ENCODE measurements at places on chromosomes 2 and 18.
A peak's percentile ranks its signal among the peaks of the same experiment; 100 is the strongest.

GRCh38 chr2:105320651-105321215 lies 8.8 kb downstream of the TGFBRAP1 start:
- DNase-seq, result no peak

DNA sequence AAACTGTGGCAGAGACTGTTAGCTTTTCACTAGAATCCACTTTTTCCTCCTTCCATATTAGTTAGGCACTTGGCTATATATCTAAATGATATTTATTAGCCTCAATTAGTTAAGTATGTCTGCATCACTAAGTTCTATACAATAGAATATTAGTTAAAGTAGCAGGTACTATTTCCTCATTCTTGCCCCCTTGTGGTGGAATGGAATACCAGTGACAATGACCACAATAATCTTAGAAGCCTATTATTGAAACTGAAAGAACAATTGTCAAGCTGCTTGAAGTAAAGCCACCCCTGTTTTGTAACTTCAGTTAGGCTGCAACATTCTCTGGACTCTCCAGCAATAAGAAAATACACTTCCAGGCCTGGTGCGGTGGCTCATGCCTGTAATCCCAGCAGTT lies 476.3 kb upstream of the VWC2L start:
- DNase-seq, result no peak

GRCh38 chr2:106536490-106536889 lies 49.3 kb downstream of the CD8B2 start:
- DNase-seq, result no peak

- DNase-seq, result no peak
Observed at GRCh38 chr2:157827377-157827776, 48.8 kb downstream of the ACVR1 start.

DNA sequence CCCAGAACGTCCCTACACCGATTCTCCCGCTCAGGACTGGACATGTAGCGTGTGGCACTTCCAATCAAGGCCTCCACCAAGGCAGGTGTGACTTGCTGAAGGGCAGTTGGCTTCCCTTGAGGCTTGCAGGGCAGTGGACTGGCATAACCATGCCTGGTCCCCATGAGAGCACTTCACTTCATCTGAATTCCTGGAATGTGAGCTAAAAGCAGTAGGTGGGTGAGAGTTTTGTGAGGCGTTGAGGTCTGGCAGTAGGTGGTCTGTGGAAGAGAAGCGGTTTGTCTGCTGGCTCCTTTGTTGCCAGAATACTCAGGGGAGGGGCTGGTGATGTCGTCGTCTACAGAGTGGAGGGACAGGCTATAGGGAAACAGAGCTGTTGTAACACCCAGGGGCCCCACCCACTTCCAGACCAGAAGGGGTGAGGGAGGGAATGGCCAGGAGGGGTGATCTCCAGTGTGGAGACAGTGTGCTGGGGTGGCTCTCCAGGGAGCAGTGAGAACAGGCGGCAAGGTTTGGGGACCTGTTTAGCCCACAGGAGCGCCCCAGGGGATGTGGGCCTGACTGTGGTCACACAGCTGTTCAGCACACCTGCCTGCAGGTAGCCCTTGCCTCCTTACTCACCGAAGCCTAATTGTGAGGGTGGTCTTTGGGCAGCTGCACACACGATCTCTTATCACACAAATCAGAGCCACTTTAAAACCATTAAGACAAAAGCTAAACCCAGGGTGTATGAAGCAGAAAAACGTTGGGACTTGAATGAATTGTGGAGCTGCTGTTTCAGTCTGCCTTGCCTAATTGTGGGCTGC lies 21.5 kb upstream of the ALKAL2 start:
- DNase-seq, result no peak

- no peak for DNase-seq
Observed at GRCh38 chr2:28993206-28993960, 12.3 kb downstream of the TOGARAM2 start.

DNA sequence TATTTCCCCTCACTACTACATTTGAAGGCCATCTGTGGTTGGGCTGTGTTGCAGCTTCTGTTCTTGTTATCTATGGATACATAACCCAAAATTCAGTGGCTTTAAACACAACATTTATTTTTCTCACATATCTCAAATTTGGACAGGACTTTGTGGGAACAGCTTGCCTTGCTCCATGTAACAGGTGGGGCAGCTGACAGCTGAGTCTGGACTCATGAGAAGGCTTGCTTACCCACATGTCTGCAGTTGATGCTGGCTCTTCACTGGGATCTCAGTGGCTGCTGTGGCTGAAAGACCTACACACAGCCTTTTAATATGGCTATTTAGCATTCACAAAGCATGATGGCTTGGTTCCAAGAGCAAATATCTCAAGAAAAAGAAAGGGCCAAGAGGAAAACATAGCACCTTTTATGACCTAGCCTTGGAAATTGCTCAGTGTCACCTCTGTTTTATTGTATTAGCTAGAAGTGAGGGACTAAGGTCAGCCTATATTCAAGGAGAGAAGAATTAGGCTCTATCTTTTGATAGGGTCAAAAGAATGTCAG lies 296.8 kb upstream of the ZNF521 start:
- DNase-seq, result no peak

DNA sequence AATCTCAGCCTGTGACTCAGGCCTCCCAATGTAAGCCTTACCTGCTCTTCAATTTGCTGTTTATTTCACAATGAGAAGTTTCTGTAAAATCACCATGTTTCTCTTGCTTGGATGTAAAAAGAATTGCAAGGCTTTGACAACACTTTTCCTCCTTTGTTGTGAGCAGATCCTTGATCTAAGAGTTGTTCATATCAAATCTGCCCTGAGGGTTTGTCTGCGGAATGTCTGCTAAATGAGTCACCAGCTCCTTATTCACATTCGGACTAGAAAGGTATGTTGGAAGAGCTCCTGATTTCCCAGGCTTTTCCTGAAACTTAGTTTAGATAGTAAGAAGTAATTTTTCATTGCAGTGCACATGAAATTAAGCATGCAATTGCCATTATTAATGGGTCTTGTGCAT lies 268.2 kb upstream of the TCF4 start:
- no peak for DNase-seq

DNA sequence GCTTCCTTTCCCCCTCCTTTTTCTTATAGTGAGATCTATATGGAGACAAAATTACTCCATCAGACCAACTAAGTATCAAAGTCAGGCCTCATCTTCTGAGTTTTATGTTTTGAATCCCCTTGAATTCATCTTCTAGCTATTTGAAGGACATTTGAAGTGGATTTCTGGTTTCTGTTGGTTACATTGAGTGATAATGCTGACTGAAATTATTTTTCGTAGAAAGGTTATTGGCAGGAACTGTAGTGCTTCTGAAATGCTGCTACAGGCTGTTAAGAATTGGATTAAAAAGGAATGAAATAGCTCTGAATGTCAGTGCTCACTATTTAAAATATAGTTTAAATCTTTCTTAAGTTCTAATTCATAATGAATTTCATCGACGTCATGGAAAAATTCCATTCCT lies 361.0 kb upstream of the TMEFF2 start:
- no peak for DNase-seq

DNA sequence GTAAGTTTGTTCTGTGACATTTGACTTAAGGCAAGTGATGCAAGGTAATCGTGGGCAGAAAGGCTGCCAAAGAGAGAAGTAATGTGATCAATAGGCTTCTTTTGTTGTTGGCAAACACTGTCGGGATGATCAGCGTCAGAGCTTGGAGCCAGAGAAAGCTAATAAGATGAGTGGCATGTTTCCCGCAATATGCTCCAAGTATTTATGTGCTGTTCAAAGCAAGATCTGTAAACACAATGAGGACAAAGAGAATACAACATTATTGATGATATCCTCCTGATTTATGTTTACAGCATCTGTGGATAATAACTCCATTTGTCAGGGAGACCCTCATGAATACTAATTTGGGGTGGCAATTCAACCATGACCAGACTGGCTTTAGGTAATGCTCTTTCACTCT lies 603.3 kb downstream of the TDRD15 start:
- no peak for DNase-seq

DNA sequence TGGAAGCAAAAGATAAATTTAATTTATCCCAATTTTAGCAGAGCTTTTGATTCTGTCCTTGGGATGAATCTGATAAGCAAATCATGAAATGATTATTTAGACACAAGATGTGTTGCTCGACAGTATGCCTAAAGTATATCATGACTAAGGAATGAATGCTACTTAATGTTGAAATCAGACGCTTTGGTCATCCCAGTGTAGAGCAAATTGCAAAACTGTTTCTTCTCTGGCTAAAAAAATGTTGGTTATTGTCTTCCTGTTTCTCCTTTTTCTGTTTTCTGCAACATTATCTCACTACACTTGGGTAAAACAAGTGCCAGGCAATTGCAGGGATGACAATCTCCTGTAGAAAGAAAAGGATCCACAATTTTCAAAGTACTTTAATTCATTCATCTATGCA lies 66.4 kb downstream of the BABAM2 start:
- no peak for DNase-seq

DNA sequence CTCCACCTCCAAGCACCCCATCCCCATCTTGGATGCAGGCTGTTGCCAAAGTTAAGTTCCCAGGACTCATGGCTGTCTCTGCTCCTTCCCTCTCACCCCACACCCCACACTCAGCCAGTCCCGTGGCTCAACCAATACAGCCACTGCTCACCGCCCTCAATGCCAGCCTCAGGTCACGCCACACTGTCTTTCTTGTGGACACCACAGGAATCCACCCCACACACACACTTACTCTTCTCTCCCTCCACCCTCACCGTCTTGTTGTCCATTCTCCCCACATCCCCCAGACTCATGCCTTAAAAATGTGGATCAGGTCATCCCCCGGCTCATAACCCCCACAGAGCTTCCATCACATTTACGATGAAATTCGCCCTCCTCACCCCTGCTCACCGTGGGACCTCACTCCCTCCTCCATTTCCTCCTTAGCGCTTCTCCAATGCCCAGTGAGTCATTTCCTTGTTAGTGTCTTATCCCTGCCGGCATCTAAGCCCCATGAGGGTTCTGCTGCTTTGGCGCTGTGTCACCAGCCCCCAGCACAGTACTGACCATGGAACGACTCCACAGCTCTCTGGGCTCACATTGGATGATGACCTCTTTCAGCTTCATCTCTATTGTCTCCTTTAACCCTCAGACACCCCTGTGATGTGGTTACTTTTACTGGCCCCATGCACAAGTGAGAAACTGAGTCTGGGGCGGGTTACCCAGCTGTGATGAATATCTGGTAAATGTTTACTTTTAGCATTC lies 13.8 kb downstream of the MLPH start:
- no peak for DNase-seq

GRCh38 chr2:72263776-72264060 lies 116.1 kb upstream of the CYP26B1 start:
- no peak for DNase-seq

GRCh38 chr18:23227726-23228070 lies 92.4 kb downstream of the CABLES1 start:
- no peak for DNase-seq

- no peak for DNase-seq
Observed at GRCh38 chr2:134225841-134226240, 28.0 kb upstream of the MGAT5 start.

- peak; percentile 38 for DNase-seq
Observed at GRCh38 chr2:29309090-29310029, 194.1 kb downstream of the CLIP4 start.

- no peak for DNase-seq
Observed at GRCh38 chr2:74812787-74813590, 20.9 kb upstream of the HK2 start.

GRCh38 chr2:191942090-191942738 lies 95.3 kb upstream of the CAVIN2 start:
- no peak for DNase-seq

- no peak for DNase-seq
Observed at GRCh38 chr2:15145046-15145817, 415.9 kb downstream of the NBAS start.

GRCh38 chr18:62396381-62396780 lies 71.3 kb downstream of the TNFRSF11A start:
- DNase-seq, result no peak

GRCh38 chr2:241009601-241010530 lies 11.4 kb downstream of the SNED1 start:
- no peak for DNase-seq

GRCh38 chr18:80245781-80246444 lies 1.4 kb downstream of the PARD6G start:
- DNase-seq, result no peak

GRCh38 chr18:26293982-26294381 lies 67.7 kb downstream of the TAF4B start:
- no peak for DNase-seq
